Aorta (tissue), 5 donors: ENCODE measurements at places on chromosomes 12 and 14.
A peak's percentile ranks its signal among the peaks of the same experiment; 100 is the strongest.

DNA sequence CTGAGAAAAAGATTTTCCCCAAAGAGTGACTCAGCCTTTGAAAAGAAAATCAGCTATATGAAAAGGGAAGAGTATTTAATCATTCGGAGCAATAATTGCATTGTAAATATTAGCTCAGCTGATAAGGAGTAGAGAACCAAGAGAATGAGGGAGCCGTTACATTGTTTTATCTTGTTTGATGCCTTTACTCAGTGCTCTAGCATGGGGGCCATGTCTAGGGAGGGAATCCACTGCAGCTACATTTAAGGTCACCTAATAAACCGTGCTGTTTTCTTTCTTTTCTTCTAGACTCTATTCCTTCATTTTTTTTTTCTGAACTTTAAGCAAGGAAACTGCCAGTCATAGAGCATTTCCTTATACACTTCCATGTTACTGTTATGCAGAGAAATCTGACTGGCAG is 447.0 kb downstream of the DIO2 start:
- DNase-seq: no peak

GRCh38 chr14:64509036-64509435 is 4.5 kb downstream of the ZBTB1 start:
- no peak for DNase-seq

GRCh38 chr14:26204728-26205479 is 392.9 kb downstream of the NOVA1 start:
- DNase-seq: peak; percentile 77

DNA sequence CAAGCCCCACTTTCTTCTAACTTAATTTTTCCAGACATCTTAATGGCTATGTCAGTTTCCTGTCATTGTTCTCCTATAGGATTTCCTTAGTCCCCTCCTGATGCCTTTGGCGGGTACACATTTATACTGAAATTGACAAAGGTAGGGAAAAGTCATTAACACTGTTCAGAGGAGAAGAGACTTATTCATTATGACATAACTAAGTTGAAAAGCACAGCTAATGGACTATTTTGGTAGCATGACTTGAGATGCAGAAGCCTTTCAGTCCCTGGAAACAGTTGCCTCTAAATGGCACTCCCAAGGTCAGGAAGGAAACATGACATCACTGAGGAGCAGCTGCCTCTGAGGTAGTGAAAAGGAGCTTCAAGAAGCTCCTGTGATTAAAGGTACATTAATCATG is 317.5 kb upstream of the KITLG start:
- DNase-seq: no peak

DNA sequence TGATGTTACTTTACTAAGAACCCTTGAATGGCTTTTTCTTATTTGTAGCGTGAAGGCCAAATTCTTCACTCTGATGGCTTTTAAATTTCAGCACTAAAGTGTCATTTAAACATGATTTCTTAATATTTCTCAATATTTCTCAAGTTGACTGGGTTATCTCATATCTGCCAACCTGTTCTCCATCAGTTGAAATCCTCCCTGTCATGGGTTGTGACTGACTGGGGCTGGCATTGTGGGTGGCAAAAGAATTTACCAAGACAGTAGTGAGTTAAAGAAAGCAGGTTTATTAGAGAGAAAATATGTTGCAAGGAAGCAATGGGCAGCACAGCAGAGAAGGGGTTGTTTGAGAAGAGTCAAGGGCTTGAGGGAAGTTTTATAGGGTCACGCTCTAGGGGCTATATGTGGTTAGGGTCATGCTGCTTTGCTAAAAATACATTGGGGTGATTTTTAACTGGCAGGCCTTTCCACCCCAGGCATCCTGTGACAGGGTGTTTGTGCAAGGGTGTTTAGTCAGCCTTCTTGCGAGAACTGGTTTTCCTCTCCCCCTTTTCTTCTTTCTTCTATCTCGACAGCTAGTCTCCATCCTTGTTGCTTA is 232.8 kb upstream of the SEL1L start:
- no peak for DNase-seq
